CD8-positive, alpha-beta memory T cell (primary cell): ENCODE measurements at places on chromosomes 1 and 21.
A peak's percentile ranks its signal among the peaks of the same experiment; 100 is the strongest.

GRCh38 chr1:235483090-235483489 lies 21.2 kb downstream of the B3GALNT2 start:
- H3K27me3 ChIP-seq = no peaks in the 10 kb centered on the region
- H3K27ac ChIP-seq = no peak overlapping the region
- no peak for DNase-seq
- H3K4me3 ChIP-seq = no peak overlapping the region

- no peaks in the 10 kb centered on the region for H3K4me1 ChIP-seq
- H3K27me3 ChIP-seq = no peaks in the 10 kb centered on the region
- H3K36me3 ChIP-seq = peaks cover 28% of the 10 kb centered on the region
- DNase-seq = no peak
Measured at GRCh38 chr1:145750426-145750825, 31.1 kb downstream of the CD160 start.

GRCh38 chr1:39076127-39076798 lies 50.1 kb downstream of the NDUFS5 start:
- no peak for DNase-seq
- H3K4me3 ChIP-seq = no peak overlapping the region
- no peaks in the 10 kb centered on the region for H3K4me1 ChIP-seq
- no peak overlapping the region for H3K27ac ChIP-seq

- DNase-seq = no peak
- no peak overlapping the region for H3K4me3 ChIP-seq
- H3K36me3 ChIP-seq = no peaks in the 10 kb centered on the region
- H3K27me3 ChIP-seq = peaks cover 3% of the 10 kb centered on the region
Measured at GRCh38 chr1:180911640-180912191, 981 bp upstream of the KIAA1614 start.

- no peak overlapping the region for H3K27ac ChIP-seq
- no peak for DNase-seq
- H3K27me3 ChIP-seq = no peaks in the 10 kb centered on the region
- H3K36me3 ChIP-seq = peaks cover 3% of the 10 kb centered on the region
- peak overlapping the region; percentile 94 for H3K4me3 ChIP-seq
- H3K4me1 ChIP-seq = peaks cover 74% of the 10 kb centered on the region
Measured at GRCh38 chr21:44916965-44917364, 3.7 kb downstream of the ITGB2 start.

- DNase-seq = no peak
- no peak overlapping the region for H3K4me3 ChIP-seq
- no peaks in the 10 kb centered on the region for H3K27me3 ChIP-seq
- H3K4me1 ChIP-seq = peaks cover 67% of the 10 kb centered on the region
Measured at GRCh38 chr1:27600498-27601175, 3.3 kb downstream of the AHDC1 start.

GRCh38 chr1:106435269-106435668 lies 621.2 kb upstream of the PRMT6 start:
- no peaks in the 10 kb centered on the region for H3K27me3 ChIP-seq
- H3K36me3 ChIP-seq = no peaks in the 10 kb centered on the region
- H3K4me1 ChIP-seq = no peaks in the 10 kb centered on the region
- no peak overlapping the region for H3K4me3 ChIP-seq
- DNase-seq = no peak

DNA sequence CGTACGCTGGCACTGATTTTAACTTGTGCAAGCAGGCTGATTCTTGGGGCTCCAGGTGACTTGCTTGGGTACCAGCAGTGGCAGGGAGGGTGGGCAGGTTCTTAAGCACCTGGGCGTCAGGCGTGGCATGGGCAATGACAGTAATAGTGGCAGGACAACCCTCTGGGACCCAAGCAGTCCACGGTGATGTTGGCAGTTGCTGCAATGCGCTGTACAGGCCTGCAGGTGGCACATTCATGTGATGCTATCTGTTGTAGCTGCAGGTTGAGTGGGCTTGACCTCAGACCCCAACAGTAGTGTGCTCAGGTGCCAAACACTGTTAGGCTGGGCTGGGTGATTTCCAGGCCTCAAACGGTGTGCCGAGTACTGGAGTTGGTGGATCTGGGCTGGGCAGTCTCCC lies 10.2 kb upstream of the OR10J4 start:
- no peak overlapping the region for H3K27ac ChIP-seq
- no peaks in the 10 kb centered on the region for H3K27me3 ChIP-seq
- DNase-seq = no peak

DNA sequence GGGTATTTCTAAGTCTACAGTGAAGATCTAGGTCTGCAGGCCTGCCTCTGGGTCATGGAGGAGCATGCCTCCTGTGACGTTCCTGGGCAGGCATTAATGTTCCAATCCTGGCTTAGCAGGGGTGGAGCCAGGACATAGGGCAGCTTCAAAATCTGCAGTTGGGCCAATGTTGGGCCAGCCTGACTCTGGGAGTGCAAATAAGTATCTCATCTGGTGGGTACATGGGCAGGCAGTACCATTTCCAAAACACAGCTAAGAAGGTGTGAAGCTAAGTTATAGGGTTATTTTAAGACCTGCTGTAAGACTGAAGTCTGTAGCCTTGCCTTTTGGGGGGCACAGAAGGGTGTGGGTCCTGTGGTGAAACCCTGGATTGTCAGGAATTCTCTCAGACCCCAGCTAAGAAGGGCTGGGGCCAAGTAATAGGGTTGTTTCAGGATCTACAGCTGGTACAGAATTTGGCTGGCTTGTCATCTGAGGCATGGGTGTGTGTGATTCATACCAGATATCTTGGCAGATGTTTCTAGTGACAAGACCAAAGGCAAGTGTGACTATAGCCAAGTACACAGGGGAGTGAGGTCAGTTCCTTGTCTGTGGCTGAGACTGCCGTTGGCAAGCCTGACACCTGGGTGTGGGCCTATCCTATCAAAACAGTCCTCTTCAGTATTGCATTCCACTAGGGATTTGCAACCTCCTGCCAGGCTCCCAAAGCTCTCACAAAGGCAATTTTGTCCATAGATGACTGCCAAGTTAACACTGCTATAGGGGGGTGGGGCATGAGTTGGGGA lies 468.7 kb upstream of the B3GALT2 start:
- no peaks in the 10 kb centered on the region for H3K27me3 ChIP-seq
- no peak overlapping the region for H3K4me3 ChIP-seq
- H3K36me3 ChIP-seq = no peaks in the 10 kb centered on the region

DNA sequence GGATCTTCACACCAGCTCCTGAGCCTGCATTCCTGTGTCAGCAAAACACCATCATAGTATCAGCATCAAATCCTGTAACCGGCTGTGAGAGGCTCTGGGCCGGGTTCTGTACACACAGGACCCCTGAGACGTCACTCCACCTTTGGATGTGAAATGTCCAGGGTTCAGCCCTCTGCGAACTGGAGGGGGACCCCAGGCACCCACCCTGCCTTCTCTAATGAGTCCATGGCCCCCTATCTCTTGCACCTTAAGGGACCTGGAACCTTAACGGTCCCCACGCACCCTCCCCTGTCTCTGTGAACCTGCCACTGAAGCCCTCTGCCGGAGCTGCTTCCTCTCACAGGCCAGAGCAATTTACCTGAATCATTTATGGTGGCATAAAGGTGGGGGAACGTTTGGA lies 257.8 kb downstream of the NPHP4 start:
- H3K27ac ChIP-seq = no peak overlapping the region
- peaks cover 2% of the 10 kb centered on the region for H3K4me1 ChIP-seq
- H3K36me3 ChIP-seq = no peaks in the 10 kb centered on the region
- no peak for DNase-seq
- H3K4me3 ChIP-seq = no peak overlapping the region

- H3K36me3 ChIP-seq = no peaks in the 10 kb centered on the region
- no peak overlapping the region for H3K4me3 ChIP-seq
- H3K4me1 ChIP-seq = peaks cover 10% of the 10 kb centered on the region
- DNase-seq = no peak
Measured at GRCh38 chr1:223331301-223331700, 32.7 kb downstream of the SUSD4 start.

DNA sequence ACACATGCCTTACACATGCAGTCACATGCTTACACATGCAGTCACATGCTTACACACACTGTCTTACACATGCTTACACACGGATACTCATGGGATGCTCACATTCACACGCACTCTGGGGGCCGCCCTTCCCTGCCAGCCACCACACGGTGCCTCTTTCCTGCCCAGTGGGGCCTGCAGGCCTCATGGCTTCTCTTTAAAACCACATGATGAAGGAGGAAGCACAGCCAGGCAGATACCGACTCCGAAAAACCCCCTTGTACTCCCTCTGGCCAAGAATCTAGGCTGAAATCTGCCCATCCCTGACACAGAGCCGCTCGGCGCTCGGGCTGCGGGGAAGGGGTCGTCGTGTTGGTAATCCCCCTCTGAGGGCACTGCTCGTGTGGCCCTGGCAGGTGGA lies 113.0 kb downstream of the PRDM16 start:
- no peak overlapping the region for H3K4me3 ChIP-seq
- peaks cover 7% of the 10 kb centered on the region for H3K27me3 ChIP-seq
- no peak overlapping the region for H3K27ac ChIP-seq
- H3K4me1 ChIP-seq = no peaks in the 10 kb centered on the region
- no peaks in the 10 kb centered on the region for H3K36me3 ChIP-seq
- DNase-seq = no peak

GRCh38 chr21:28261298-28261697 lies 731.4 kb downstream of the LTN1 start:
- H3K27me3 ChIP-seq = no peaks in the 10 kb centered on the region
- no peak overlapping the region for H3K4me3 ChIP-seq
- H3K27ac ChIP-seq = no peak overlapping the region

GRCh38 chr1:155044812-155045657 lies 6.1 kb upstream of the ADAM15 start:
- DNase-seq = peak; percentile 44
- peaks cover under 1% of the 10 kb centered on the region for H3K4me1 ChIP-seq
- no peaks in the 10 kb centered on the region for H3K36me3 ChIP-seq
- no peaks in the 10 kb centered on the region for H3K27me3 ChIP-seq
- H3K27ac ChIP-seq = no peak overlapping the region

GRCh38 chr1:239539051-239539450 lies 152.7 kb downstream of the CHRM3 start:
- no peaks in the 10 kb centered on the region for H3K27me3 ChIP-seq
- no peaks in the 10 kb centered on the region for H3K36me3 ChIP-seq
- H3K27ac ChIP-seq = no peak overlapping the region

GRCh38 chr1:31073044-31073443 lies 7.5 kb upstream of the PUM1 start:
- no peak for DNase-seq
- H3K4me3 ChIP-seq = no peak overlapping the region
- H3K27me3 ChIP-seq = no peaks in the 10 kb centered on the region
- no peaks in the 10 kb centered on the region for H3K36me3 ChIP-seq

- no peaks in the 10 kb centered on the region for H3K36me3 ChIP-seq
- no peak for DNase-seq
- H3K27me3 ChIP-seq = no peaks in the 10 kb centered on the region
- peaks cover 38% of the 10 kb centered on the region for H3K4me1 ChIP-seq
- H3K4me3 ChIP-seq = peak overlapping the region; percentile 97
Measured at GRCh38 chr1:65069011-65069565, 78.9 kb upstream of the AK4 start.

DNA sequence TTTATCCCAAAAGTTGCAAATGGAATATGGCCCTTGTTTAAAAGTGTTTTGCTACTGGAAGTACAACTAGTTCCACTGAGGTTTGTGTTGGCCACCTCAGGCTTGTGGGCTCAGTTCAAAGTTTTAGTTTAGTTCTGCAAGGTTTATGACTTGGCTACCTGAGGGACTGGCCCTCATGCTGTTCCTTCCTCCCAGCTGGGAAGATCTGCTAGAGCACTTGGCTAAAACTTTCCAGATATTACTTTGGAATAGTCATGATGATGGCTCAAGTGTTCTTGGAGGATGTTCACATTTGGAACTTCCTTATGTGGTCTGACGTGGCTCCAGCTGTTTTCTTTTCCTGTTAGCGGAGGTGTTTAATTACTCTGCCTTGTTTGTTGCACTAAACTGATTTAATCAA lies 110.2 kb upstream of the IVNS1ABP start:
- no peaks in the 10 kb centered on the region for H3K4me1 ChIP-seq
- H3K27ac ChIP-seq = no peak overlapping the region
- H3K27me3 ChIP-seq = no peaks in the 10 kb centered on the region
- no peaks in the 10 kb centered on the region for H3K36me3 ChIP-seq

DNA sequence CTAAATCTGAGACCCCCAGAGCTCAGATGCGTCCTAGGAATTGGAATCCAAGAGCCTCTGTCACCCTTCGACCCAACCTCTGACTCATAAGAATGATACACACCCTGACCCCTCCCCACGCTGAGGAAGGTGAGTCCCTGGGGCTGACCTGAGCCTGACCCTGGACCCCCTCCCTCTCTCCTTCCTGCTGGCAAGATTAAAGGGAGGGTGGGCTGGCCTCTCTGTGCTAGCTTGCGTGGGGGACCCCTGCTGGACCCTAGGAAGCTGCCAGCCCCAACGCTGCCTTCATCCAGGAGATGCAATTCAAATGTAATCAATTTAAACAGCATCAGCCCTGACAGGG lies 627 bp downstream of the PLEKHA6 start:
- H3K4me3 ChIP-seq = no peak overlapping the region
- peaks cover 10% of the 10 kb centered on the region for H3K4me1 ChIP-seq
- no peak overlapping the region for H3K27ac ChIP-seq
- H3K27me3 ChIP-seq = peaks cover 3% of the 10 kb centered on the region

GRCh38 chr1:31033598-31033997 lies 31.9 kb downstream of the PUM1 start:
- no peaks in the 10 kb centered on the region for H3K27me3 ChIP-seq
- DNase-seq = no peak
- peaks cover 6% of the 10 kb centered on the region for H3K36me3 ChIP-seq
- H3K4me3 ChIP-seq = no peak overlapping the region

DNA sequence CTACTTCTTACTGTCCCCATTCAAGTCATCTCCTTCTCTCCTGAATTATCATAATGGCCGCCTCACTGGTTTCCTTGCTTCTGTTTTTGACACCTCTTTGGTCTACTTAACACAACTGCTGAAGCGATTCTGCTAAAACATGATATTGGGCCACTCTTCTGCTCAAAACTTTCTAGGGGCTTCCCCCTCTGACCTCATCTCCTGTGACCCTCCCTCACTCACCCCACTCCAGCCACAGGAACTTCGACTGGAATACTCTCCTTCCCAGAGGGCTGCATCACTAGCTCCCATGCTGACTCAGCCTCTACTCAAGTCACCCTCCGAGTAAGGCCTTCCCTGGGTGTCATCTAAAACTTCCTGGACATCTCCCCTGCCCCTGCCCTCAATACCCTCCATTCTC lies 35.7 kb downstream of the NRIP1 start:
- H3K27me3 ChIP-seq = no peaks in the 10 kb centered on the region
- no peaks in the 10 kb centered on the region for H3K36me3 ChIP-seq
- no peak overlapping the region for H3K4me3 ChIP-seq
- H3K27ac ChIP-seq = no peak overlapping the region

DNA sequence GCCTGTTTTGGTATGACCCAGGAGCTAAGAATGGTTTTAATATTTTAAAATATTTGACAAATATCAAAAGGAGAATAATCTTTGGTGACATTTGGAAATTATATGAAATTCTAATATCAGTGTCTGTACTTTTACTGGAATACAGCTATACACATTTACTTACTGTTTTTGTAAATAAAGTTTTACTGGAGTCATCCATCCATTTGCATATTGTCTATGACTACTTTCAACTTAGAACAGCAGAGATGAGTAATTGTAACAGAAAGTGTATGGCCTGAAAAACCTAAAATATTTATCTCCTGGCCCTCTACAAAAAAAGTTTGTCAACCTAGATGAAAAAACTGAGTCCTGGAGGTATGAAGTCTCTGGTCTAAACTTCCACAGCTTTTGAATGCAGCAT lies 5.8 kb upstream of the MAP3K7CL start:
- no peaks in the 10 kb centered on the region for H3K4me1 ChIP-seq
- no peak overlapping the region for H3K27ac ChIP-seq
- DNase-seq = no peak
- no peaks in the 10 kb centered on the region for H3K27me3 ChIP-seq
- no peaks in the 10 kb centered on the region for H3K36me3 ChIP-seq

GRCh38 chr1:151478140-151478812 lies 19.0 kb upstream of the POGZ start:
- DNase-seq = no peak
- H3K27ac ChIP-seq = no peak overlapping the region
- H3K4me3 ChIP-seq = no peak overlapping the region
- no peaks in the 10 kb centered on the region for H3K4me1 ChIP-seq
